Epithelial cell of proximal tubule (primary cell): ENCODE measurements at places on chromosomes 6 and 20.
A peak's percentile ranks its signal among the peaks of the same experiment; 100 is the strongest.

- DNase-seq = no peak
Observed at GRCh38 chr6:52362443-52363227, 684 bp downstream of the PAQR8 start.

GRCh38 chr6:22682979-22683378 lies 113.6 kb downstream of the HDGFL1 start:
- no peak for DNase-seq

DNA sequence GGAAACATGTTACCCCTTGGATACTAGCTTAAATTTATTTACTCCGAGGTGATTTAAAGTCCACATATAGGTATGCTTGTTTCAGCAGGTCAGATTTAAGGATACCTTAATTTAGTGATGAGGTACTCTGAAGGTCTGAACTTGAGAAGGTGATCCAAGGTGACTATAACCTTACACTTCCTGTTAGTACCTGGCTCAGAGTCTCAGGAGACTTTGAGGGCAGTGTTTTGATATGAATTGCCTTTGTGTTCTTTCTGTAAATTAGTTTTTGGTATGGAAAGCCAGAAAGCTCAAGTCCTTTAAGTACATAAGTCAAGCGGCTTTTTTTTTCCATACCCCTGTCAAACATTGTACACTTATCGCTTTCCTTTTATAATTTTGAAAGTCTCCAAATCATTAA lies 489.0 kb downstream of the CDKAL1 start:
- no peak for DNase-seq

- DNase-seq = peak; percentile 32
Observed at GRCh38 chr20:2042400-2042799, 48.5 kb upstream of the PDYN start.

GRCh38 chr20:31922588-31922987 lies 29.3 kb downstream of the PDRG1 start:
- no peak for DNase-seq

DNA sequence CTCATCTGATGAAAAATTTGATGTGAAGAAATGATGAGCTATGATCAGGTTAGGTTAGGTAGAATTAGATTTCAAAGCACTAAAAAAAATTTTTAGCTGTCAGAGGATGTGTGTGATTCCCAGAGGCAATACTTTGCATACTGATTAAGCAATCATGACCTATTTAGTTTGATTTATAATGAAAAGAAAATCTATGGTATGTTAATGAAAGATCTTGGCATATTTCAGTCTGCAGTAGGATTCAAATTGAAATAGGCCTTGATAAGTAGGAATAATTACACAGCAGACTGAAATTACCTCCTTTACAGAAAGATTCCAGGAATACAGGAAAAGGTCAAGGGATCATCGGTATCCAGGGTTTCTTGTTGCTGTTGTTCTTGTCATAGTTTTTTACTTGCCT lies 69.3 kb downstream of the HDDC2 start:
- DNase-seq = no peak

DNA sequence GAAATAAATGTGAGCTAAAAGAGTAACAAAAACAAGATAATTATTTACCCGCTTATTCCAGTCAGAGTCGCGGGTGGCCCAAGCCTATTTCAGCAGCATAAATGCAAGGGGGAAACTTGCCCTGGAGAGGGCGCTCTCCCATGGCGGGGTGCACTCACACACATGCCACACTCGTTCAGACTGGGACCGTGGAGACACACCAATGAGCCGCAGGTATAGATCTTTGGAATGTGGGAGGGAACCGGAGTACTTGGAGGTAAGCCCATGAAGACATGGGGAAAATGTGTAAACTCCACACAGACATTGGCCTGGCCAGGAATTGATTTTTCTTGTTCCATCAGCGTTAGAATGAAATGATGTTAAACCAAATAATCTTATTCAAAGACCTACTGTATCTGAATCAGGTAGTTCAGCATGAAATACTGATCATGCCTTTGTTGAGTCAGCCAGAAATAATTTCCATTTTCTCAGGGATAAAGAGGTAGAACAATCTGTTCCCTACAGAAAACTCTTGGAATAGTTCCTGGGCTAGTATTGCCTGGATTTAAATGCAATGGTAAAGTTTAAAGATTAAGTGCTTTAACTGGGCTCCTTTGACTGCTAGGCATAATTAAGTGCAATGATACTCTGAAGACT lies 191.5 kb downstream of the MCHR2 start:
- peak; percentile 29 for DNase-seq

- no peak for DNase-seq
Observed at GRCh38 chr20:45246109-45246508, 8.3 kb downstream of the SLPI start.

- no peak for DNase-seq
Observed at GRCh38 chr6:47238456-47238995, 71.2 kb downstream of the TNFRSF21 start.

DNA sequence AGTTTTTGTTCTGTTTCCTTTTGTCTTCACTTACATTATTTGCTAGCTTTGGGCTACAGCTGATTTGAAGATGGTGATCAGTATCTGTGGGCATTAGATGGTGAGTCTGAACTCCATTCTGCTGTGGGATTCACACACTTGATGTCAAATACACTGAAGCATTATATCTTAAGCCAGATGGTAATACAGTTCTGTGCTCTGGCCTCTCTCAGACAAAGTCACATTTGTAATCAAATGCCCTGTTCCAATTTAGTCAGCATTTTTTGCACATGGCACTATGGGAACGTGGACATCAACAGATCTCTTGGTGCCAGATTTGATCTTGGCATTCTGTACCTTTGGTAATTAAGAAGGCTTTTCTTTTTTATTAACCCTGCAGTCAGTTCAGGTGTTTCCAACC lies 56.0 kb downstream of the SASH1 start:
- no peak for DNase-seq

GRCh38 chr6:52227495-52227894 lies 16.8 kb downstream of the IL17F start:
- DNase-seq = no peak

- DNase-seq = no peak
Observed at GRCh38 chr6:26250698-26251044, 114.3 kb upstream of the BTN3A2 start.

GRCh38 chr20:23235173-23236027 lies 115.2 kb upstream of the NXT1 start:
- DNase-seq = no peak

DNA sequence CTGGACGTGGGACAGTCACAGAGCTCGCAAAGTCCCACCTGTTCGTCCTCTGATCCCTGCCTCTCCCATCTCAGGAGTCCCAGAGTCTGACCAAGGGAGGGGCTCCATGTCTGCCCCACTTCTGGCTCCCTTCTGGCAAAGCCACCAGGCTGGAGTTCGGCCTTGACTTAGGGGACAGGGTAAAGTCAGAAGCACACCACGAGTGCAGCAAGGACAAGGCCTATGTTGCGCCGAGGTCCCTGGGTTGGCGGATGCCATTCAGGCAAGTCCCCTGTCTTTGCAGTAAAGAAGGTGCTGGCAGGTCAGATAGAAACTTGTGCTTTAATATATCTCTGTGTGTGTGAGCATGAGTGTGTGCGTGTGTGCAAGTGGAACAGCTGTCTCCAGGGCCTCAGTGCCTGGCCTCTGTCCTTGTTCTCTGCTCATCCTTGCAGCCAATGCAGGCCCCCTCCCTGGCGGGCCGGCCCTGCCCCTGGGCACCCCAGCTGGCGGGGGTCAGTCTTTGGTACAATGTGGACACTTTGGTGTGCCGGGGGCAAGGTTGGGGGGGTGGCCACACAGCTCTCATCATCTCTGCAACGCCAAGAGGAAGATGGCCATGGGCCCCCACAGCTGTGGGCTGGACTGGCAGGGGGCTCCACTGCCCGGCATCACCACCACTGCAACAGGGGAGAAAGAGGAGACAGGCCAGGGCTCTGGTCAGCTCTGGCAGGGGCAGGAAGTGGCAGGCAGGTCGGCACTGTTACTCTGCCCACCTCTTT lies 60.7 kb downstream of the MDGA1 start:
- no peak for DNase-seq

GRCh38 chr6:142756215-142756630 lies 188.8 kb downstream of the HIVEP2 start:
- peak; percentile 26 for DNase-seq

- no peak for DNase-seq
Observed at GRCh38 chr6:135030056-135030473, 24.6 kb downstream of the HBS1L start.

DNA sequence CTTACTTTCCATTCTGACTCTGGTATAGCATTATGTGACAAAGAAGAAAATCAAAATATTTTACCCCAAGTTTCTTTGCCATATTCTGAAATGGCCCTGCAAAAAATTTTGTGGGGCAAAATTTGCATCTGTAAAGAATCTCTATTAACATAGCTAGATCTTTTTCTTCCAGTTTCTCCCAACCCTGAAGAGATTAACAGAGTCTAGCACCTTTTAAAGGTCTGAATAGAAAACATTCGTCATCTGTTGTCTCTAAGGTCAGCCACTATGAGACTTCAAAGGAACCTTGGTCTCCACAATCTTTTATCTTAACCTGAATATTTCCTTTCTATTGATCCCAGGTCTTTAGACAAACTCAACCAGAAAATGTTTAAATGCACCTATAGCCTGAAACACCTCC lies 205.7 kb downstream of the BTBD9 start:
- no peak for DNase-seq

GRCh38 chr6:159959165-159959975 lies 9.5 kb upstream of the IGF2R start:
- no peak for DNase-seq

GRCh38 chr20:34124469-34125249 lies 12.6 kb upstream of the EIF2S2 start:
- DNase-seq = no peak

DNA sequence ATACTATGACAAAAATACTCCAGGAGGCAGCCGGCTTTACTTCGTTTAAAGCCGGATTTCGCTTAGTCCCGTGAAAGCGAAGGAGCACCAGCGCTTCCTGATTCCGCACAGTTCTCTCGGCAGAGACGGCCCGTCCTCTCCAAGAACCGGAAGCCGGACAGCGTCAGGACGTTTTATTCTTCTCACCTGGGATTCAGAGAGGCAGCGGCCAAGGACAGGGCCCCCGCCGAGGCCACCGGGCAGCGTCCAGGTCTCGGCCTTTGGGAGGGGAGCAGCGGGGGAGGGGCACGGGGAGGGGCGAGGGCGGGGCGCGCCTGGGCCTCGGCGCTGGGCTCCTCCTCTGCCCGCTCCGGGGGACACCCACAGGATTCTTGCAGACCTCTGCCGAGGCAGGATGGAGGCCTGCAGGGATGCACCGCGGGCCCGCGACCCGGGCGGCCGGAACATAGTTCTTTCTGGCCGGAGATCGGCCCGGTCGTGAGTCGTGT lies 2.8 kb upstream of the DIDO1 start:
- no peak for DNase-seq

DNA sequence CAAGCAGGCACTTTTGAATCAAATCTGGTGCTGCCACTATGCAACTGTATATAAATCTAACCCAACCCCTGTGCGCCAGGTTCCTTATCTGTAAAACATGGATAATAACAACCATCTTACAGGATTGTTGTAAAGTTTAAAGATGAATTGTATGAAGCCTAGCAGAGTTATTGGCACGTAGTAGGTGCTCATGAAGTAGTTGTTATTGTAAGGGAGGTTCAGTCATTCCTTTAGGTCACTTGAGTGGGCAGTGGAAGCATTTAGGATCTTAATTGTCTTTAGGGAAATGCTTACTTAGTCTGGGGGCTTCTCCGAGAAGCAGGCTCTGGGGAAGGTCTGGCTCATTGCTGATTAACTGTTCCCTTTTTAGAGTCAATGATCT lies 29.8 kb upstream of the PKIG start:
- no peak for DNase-seq

DNA sequence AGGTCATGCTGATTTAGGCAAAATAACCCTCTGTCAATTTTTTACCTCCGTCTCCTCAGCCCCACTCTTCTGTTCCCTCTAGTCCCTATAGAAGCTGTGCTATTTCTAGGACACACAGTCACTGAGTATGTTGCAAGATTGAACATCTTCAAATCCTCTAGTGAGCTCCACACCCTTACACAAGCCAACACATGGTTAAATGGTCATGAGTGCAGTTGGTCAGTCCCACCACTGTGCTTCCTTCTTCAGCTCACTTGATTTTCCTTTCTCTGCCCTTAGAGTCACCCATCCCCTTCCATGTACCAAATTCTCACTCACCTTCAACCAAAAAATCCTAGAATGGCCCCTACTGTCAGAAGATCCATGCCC lies 48.2 kb upstream of the F13A1 start:
- DNase-seq = no peak

DNA sequence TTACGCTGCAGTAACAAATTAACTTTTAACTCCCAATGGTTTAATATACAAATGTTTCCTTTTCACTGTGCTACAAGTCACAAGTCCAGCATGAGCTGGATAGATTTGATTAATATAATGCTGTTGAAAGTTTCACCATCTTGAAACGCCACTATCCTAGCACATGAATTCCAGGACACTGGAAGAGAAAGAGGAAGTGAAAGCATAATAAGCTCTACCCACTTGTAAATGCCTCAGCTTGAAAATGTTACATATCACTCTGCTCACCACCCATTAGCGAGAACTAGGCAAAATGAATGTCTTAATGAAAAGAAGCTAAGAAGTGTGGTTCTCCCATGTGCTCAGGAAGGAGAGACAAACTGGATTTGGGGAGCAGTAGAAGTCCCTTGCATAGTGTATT lies 46.9 kb downstream of the PCSK2 start:
- no peak for DNase-seq

DNA sequence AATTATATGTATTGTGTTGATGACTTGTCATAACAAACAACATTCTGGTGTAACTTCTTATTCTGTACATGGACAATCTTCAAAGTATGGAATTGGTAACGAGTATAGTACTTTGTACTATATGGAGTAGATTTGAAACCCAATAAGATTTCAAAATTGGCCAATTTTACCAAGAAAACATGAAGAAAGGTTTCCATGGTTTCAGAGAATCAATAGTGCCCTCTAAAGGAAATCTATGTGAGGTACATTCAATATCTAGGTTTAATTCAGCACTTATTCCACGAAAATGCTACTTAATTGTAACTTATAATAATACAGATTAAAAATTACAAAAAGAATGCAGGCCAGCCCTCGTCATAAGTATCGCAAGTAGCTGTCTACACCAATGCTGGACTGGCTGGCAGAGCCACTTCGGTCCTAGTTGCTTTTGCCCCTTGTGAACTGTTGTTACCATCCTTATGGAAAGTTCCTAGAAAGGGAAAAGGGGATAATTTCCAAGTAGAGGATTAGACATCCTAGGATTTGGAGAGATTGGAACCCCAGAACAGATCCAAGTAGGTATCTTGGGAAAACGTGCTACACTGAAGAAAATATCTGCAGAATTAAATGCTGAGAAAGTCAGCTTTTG lies 70.9 kb downstream of the LCA5 start:
- no peak for DNase-seq

DNA sequence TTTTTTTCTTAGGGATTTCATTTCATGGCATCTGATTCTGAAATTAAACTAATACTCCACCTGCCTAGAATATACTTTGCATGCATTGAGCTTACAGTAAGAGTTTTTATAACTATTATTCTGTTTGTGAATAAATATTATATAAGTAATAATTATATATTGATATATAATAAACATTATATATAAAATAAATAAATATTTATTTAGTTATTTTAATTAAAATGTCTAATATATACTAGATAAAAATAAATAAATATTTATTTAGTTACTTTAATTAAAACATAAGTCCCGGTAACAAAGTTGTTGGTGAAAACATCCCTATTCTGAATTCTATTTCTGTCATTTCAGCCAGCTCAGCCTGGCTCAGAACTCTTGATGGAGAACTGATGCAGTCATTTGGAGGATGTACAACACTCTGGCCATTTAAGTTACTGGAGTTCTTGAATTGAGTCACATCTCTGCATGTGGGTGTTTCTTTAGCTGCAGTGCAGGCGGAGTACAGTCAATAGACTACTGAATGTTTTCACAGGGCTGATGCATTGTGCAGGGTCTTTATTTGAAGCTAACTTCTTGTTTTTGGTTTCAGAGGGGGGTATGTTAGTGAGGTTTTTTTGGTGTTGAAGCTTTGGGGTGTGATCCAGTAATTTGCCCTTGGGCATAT lies 508.9 kb upstream of the ADGRB3 start:
- DNase-seq = no peak
